ENCODE measurements at places on chromosomes 16 and 17. TPM values are rescaled to one million over a fixed set of nuclear protein-coding genes. Genes with fewer than 3 reads are reported as not detected.

Gene HBZ
- total RNA-seq: not detected

Gene SALL1
- total RNA-seq: 1.1 TPM

Gene CHD9NB
- total RNA-seq: 0.98 TPM

Gene SMG1
- total RNA-seq: 73.1 TPM

Gene ARL6IP1
- 187 TPM for total RNA-seq

Gene CACNA1G
- total RNA-seq: 0.39 TPM

Gene TAT
- total RNA-seq: not detected

Gene B9D1
- total RNA-seq: 23.9 TPM

Gene CRYBA1
- total RNA-seq: not detected

Gene HOXB6
- total RNA-seq: 8.8 TPM

Gene DNAI2
- total RNA-seq: not detected

Gene KRTAP2-2
- not detected for total RNA-seq

Gene CLEC10A
- total RNA-seq: not detected

Gene KIF2B
- not detected for total RNA-seq

Gene ZNF213
- total RNA-seq: 4.4 TPM

Gene RPRML
- total RNA-seq: not detected

Gene TNS4
- total RNA-seq: not detected

Gene ACSM2A
- not detected for total RNA-seq

Gene SERPINF2
- total RNA-seq: not detected

Gene CES4A
- total RNA-seq: 1.4 TPM

Gene MRPL10
- total RNA-seq: 40.3 TPM

Gene KRTAP3-2
- not detected for total RNA-seq

Gene WSCD1
- not detected for total RNA-seq

Gene EVI2B
- 1.4 TPM for total RNA-seq

Gene WNT9B
- not detected for total RNA-seq

Gene DBF4B
- total RNA-seq: 9.4 TPM

Gene KREMEN2
- total RNA-seq: not detected

Gene AARS1
- 97.7 TPM for total RNA-seq

Gene CD300LB
- total RNA-seq: not detected

Gene MT1M
- total RNA-seq: 24.6 TPM

Gene PTX4
- 0.39 TPM for total RNA-seq

Gene SUPT6H
- 43.4 TPM for total RNA-seq

Gene CD68
- 53.0 TPM for total RNA-seq

Gene MYO19
- total RNA-seq: 52.9 TPM

Gene SYT17
- total RNA-seq: 0.37 TPM

Gene IL4R
- 24.6 TPM for total RNA-seq

Gene TMC7
- 2.2 TPM for total RNA-seq

Gene KRT12
- total RNA-seq: not detected

Gene CNTROB
- total RNA-seq: 21.7 TPM

Gene GPRC5C
- total RNA-seq: 0.20 TPM

Gene CCL18
- total RNA-seq: not detected

Gene XYLT2
- total RNA-seq: 46.1 TPM

Gene GSPT1
- 118 TPM for total RNA-seq

Gene RGS11
- 2.6 TPM for total RNA-seq

Gene CNGB1
- not detected for total RNA-seq

Gene HOXB4
- 3.3 TPM for total RNA-seq

Gene CAMKK1
- total RNA-seq: 9.9 TPM

Gene KCNH4
- total RNA-seq: not detected

Gene ATP2A1
- total RNA-seq: 0.20 TPM

Gene GAS2L2
- total RNA-seq: not detected

Gene MARCHF10
- not detected for total RNA-seq

Gene CD300A
- total RNA-seq: not detected

Gene ASPA
- 1.1 TPM for total RNA-seq

Gene ACE
- total RNA-seq: 61.7 TPM

Gene RHBDL1
- total RNA-seq: 1.8 TPM
